ENCODE measurements at places on chromosomes 6 and 20.

- no peak for DNase-seq
Observed at GRCh38 chr6:37821446-37821845, 1.9 kb downstream of the ZFAND3 start.

DNA sequence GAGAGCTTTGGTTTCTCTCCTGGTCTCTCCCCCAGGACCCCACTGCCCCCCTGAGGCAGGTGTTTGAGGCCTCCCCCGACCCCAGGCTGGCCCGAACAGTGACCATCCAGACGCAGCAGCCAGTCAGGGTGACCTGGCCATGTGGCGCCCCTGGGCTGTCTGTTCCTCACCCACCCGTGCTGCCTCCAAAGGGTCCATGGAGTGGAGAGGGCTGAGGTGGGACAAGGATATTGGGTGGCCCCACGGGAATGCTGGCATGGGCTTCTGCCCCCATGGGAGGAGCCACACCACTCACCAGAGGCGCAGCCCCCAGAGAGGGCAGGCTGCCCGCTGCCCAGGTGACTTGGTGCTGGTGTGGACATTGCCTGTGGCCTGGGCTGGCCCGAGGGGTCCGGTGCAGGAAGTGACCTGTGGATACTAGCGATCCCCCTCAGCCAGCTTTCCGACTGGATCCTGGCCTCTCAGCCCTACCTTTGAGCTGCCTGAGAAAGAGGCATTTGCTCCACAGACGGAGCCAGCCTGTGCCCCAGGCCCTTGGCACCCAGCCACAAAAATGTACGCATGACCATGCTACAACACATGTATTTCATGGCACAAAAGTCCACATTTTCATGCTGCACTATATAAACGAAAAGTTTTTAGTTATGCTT is 50.8 kb downstream of the BCAS4 start:
- DNase-seq = no peak

DNA sequence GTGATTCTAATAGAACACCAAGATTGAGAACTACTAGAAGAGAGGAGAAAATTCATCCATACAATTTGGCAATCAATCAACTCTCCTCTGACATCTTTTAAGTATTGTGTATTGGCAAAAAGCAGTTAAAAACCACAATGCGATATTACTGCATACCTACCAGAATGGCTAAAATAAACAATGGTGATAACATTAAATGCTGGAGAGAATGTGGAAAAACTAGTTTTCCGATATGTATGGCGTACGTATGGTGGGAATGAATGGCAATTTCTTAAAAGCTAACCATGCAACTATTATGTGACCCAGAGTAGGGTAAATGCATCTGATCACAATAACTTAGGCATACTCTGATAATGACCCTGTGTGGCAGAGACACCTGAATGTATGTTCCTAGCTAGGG is 29.3 kb upstream of the LAMA4 start:
- no peak for DNase-seq

DNA sequence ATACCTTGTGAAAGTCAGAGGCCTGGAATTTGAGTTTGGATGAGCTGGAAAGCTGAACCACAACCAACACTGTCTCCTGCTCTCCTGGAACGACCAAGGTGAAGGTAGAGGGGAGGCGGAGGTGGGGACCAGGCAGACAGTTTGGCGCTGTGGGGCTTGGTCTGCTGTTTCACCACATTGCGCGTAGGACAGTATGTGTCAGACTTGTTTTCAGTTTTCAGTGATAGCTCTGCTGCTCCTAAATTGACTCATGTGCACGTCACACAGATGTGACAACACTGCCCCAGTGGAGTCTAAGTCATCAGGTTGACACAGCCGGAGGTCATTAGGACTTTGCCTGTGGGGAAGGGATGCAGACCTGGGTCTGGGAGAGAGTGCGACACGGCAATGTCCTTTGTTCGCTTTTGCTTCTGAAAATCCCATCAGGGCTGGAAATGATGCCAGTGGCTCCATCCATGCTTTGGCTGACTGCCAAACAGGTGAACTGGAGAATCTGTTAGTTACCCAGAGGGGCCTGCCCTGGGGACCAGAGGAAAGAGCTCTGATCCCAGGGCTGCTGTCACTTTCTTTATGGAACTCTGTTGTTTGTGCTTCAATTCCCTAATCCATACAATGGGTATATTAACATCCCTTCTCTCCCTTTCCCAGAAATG is 255.5 kb downstream of the CDC5L start:
- DNase-seq = no peak

GRCh38 chr6:168516944-168517741 is 76.2 kb downstream of the SMOC2 start:
- no peak for DNase-seq

GRCh38 chr6:37382994-37383765 is 29.4 kb downstream of the RNF8 start:
- no peak for DNase-seq

- DNase-seq = no peak
Observed at GRCh38 chr6:138311268-138311667, 66.4 kb upstream of the SMIM28 start.

DNA sequence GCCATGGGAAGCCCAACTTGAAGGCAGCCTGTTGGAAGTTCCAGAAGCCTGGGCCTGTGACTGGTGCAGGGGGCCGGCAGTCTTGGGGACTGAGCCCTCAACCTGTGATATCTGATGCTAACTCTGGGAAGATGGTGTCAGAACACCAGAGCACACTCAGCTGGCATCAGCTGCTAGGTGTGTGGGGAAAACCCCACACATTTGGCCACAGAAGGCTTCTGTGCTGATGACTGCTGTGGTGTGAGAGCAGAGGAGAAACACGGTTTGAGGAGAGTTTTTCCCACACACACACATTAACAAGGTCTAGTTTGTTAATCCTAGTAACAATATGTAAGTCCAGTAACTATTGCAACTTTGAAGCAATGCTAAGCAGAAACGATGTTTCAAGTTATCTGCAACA is 78.0 kb downstream of the PSMB1 start:
- DNase-seq = no peak

DNA sequence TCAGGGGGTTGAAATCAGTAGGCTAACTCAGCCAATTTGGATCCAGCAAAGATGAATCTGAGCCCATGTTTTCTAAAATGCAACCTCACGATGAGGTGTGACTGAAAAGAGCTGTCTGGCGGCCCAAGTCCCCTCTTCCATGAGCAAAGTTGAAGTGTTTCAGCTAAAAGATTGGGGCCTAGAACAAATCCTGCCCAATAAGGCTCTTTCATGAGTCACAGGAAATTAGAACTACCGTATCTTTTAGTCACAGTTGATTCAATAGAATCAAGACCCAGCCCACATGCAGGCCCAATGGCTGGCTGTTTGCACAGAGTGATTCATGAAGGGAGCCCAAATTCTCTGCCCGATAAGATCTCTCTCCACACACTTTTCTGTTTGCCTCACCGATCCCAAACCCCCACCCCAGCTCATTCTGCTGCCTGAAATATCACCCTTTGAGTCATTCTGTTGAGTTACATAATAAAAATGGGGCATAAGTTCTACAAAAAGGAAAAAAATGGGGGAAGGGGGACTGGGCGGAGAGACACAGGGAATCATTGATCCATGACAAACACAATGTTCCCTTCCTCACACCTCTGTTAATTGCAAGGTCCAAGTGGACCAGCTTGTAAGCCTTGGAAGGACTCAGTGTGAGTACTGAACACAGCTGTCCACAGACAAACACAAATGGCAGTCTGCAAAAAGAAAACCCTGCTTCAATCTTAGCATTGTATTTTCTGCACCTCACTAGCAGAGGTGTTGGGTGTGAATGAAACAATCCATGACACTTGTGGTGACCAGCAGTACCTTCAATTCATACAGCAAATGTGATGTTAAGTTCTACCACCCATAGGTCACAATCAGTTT is 13.8 kb downstream of the FOXQ1 start:
- DNase-seq = no peak

DNA sequence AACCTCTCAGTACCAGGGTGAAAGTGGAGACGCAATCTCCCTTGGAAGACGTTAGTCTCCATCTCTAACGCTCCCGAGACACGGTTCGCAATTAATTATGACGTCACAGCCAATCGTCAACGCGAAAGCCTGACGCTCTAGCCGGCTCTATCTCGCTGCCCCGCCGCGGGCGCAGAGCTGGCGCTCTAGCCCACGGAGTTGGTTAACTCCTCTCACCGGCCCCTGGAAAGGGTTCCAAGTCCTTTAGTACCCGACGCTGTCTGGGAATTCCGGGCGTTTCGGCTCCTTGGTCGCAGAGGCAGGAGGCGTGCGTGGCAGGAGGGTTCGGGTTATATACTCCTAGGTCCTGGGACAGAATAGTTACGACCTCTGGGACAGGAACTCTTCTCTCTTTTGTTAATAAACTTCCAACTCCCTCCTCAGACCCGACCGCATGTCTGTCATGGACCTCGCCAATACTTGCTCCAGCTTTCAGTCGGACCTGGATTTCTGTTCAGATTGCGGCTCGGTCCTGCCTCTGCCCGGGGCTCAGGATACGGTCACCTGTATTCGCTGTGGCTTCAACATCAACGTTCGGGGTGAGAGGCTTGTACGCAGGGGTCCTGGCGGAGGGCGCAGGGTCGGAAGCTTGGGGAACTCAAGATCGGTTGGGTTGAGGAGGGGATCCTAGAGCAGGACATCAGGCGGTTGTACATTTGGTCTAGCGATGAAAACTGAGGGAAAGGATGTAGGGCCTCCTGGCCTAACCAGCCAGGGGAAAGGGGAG is at the start of gene POLR1H:
Gene POLR1H, plus strand, starts transcription at position 174 of the 766 bp plus-strand sequence. Its CDS starts 260 bp downstream, at position 434.
- peak; percentile 91 for DNase-seq

DNA sequence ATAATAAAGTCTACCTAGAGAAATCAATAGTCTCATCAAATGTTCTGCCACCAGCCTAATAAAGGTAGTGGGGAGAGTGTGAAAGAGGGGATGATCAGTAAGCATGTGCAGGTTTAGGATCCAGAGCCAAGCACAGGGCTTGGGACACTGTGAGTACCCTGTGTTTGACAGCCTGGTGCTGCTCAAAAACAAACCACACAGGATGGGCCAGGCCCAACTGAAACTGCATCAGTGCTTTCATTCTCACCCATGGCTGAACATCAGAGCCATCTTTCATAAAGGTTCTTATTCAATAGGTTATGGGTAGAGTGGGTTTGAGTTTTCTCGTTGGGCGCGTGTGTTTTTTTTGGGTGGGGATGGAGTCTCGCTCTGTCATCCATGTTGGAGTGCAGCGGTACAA is 87.3 kb upstream of the NHSL1 start:
- DNase-seq = no peak

DNA sequence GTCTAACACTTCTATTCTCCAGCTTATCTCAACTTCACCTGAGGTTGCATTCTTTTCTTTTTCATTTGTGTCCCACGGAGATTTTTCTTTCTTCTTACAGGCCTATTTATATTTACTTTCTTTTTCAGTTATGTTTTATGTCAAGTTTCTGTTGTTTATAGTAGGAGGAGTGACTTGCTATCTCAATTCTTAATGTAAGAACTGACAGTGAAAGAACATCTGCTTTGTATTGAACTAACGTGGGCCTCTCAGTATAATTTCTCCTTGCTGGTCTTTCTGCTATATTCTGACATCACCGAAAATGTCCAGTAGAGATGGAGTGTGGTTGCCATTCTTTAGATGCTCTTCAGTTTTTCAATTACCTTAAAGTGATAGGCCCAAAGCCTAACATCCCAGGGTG is 521.7 kb downstream of the EPM2A start:
- DNase-seq = no peak

DNA sequence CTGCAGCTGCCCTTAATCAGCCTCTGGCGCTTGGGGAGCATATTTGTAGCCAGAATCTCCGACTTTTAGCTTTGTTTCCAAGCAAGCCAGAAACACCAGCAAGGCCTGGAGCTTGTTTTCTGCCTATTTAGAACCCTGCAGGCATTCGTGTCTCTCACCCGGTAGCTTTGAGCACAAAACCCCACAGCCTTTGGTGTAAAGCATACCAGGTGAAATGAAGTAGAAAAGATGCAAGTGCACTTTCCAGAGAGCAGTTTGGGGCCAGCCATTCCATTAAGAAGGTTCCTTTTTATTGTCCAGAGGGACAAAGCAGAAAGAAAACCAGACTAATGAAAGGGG is 736 bp downstream of the FAM217B start:
- DNase-seq = no peak

DNA sequence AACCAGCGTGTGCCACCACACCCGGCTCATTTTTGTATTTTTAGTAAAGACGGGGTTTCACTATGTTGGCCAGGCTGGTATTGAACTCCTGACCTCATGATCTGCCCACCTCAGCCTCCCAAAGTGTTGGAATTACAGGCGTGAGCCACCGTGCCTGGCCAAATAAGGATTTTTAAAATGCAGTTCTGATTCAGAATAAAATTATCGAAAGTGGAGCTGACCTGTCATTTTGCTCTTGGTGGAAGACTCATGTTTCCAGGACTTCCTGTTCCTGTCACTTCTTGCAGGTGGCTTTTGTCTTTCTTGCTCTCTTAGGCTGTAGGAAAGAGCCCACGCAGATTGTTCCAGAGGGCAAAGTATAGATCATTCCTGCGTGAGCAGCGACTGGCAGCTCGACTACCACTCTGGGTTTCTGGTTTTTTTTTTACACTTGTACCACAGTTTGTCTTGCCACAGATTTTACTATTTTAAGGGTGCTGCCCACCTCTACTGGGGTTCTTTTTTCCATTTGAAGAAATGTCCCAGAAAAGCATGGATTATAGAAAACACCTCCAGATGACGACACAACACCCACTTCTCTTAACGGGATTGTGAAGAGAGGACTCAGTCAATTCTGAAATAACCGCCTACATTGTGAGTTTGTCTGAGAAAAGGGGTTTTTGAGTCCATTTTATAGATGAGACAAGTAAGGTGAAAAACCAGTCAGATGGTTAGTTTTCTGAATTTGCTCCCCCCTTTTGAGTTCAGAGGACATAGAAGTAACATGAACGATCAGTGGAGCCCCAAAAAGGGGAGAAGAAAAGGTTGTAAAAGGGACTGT is 7.5 kb downstream of the JARID2 start:
- DNase-seq = no peak

Data from glutamatergic neuron (in vitro differentiated cells).